Lower leg skin (tissue), 4 donors: ENCODE measurements at places on chromosomes 13 and 19.

GRCh38 chr13:30142486-30143211 is 164.7 kb downstream of the KATNAL1 start:
- peak; percentile 61 for DNase-seq

DNA sequence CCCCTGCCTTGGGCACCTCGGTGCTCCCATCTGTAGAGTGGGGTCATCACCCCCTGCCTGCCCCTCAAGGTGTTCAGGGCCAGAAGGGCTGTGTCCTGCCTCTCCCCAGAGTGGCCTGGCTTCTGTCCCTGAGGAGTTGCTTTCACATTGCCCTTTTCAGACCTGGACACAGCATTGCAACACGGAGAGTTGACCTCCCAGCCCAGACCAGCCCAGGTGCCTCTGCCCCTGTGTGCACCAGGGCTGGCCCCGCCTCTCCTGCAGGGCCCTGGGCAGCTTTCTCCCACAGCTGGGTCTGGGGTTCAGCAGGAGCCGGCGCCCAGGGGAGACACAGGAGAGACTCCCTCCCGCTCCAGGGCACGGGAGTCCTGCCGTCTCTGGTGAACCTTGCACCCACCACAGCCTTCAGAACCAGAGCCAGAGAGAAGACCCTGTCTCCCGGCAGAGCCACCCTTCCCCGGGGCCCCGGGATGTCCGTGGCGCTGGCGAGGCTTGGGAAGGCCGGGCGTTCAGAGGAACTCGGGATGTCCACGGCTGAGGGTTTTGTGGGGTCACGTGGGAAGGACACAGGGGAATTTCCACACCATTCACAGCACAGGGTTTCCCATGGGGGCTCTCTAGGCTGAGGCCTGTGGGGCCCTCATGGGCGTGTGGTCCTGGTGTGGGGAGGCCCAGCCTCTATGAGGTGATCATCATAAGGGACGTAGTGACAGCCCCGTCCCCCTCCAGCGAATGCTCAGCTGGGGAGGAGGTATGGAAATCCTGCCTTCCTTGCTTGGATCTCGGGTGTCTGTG is 23.2 kb downstream of the C13orf46 start:
- no peak for DNase-seq

- no peak for DNase-seq
Measured at GRCh38 chr19:43589277-43589676, 6.7 kb downstream of the IRGQ start.

DNA sequence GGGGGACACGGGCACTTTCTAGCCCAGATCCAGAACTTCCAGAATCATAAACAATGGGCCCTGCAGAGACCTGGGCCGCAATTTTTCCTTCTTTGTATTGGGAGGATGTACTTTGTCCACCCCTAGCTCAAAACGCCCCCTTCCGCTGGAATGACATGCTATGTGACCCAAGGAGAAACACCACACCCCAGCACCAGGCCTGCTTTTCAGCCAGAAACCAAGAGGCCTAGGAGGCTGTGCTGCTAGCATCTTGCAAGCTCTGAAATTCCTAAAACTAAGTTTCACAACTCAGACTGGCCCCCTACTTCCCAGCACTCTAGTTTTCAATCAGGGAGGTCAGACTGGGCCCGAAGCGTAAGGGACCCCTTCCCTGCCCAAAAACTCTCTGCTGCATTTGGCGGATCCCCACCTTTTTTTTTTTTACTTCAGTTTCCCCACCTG is 538 bp downstream of the LSM4 start:
- DNase-seq: no peak

GRCh38 chr13:86765462-86765861 is 905.7 kb upstream of the SLITRK5 start:
- DNase-seq: no peak

GRCh38 chr13:52165411-52165810 is 6.0 kb upstream of the NEK3 start:
- no peak for DNase-seq

GRCh38 chr19:46447824-46448223 is 19.1 kb upstream of the PNMA8C start:
- no peak for DNase-seq

- DNase-seq: no peak
Measured at GRCh38 chr19:46492841-46493235, 2.8 kb downstream of the PNMA8B start.

GRCh38 chr13:77215543-77215942 is 111.4 kb downstream of the MYCBP2 start:
- no peak for DNase-seq

DNA sequence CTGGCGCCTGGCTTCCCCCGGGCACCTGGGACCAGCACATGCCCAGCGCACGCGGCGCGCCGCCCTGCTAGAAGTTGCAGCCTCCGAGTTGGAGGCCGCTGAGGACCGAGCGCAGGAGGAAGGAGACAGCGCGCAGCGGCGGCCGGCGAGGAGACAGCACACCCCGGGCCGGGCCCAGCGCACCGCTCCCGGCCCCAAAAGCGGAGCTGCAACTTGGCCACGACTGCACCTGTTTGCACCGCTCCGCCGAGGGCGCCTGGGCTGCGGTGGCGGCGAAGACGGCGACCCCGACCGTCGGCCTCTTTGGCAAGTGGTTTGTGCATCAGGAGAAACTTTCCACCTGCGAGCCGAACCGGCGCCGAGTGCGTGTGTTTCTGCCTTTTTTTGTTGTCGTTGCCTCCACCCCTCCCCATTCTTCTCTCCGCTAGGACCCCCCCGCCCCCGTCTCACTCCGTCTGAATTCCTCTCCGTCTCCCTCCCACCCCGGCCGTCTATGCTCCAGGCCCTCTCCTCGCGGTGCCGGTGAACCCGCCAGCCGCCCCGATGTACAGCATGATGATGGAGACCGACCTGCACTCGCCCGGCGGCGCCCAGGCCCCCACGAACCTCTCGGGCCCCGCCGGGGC is at the start of gene SOX1:
Gene SOX1 (plus strand): TSS at position 34 of the 626 bp plus-strand sequence. CDS start 510 bp downstream, at position 544.
- DNase-seq: no peak

DNA sequence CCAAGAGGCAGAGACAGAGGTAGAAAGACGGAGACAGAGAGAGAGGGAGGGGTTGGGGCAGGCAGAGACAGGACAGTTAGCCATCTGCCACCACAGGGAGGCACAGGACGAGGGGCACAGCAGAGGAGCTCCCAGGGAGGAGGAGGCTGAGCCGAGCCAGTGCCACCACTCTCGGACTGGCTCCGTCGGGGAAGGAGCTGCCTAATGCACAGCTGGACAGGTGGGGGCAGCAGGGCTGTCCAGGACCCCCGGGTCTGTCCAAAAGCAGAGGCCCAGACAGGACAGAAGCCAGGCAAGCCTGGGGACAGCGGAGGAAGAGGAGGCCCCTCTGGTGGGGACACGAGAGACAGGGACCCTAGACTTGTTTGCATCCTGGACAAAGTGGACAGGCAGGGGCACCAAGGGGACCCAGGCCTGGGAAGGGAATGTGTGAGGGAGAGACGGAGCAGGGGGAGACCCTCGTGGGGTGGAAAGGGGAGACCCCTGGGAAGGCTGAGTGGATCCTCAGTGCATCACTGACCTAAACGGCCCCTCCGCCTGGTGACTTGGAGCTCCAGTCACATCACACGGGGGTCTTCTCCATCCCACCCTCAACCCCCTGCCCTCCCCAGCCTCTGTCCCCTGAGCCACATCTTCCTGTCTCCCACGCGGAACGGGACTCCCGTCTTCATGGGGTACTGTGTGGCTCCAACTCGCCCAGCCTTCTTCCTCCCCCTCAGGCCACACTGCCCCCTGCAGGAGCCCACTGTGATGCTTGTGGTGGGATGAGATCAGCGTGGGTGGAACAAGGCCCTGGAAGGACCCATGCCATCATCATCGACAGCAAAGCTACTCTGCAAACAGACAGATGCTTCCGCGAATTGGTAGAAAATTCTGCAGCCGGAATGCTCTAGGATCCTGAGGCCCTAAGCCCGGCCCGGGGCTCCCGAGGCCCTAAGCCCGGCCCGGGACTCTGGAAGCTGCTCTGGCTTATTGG is 915 bp downstream of the F10 start:
- DNase-seq: peak; percentile 82

DNA sequence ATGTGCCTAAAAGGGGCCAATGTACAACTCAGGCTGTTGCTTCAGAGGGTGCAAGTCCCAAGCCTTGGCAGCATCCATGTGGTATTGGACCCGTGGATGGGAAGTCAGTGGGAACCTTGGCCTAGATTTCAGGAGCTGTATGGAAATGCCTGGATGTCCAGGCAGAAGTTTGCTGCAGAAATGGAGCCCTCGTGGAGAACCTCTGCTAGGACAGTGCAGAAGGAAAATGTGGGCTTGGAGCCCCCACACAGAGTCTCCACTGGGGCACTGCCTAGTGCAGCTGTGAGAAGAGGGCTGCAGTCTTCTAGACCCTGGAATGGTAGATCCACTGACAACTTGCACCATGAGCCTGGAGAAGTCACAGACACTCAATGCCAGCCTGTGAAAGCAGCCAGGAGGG is 28.5 kb downstream of the GPC5 start:
- no peak for DNase-seq

DNA sequence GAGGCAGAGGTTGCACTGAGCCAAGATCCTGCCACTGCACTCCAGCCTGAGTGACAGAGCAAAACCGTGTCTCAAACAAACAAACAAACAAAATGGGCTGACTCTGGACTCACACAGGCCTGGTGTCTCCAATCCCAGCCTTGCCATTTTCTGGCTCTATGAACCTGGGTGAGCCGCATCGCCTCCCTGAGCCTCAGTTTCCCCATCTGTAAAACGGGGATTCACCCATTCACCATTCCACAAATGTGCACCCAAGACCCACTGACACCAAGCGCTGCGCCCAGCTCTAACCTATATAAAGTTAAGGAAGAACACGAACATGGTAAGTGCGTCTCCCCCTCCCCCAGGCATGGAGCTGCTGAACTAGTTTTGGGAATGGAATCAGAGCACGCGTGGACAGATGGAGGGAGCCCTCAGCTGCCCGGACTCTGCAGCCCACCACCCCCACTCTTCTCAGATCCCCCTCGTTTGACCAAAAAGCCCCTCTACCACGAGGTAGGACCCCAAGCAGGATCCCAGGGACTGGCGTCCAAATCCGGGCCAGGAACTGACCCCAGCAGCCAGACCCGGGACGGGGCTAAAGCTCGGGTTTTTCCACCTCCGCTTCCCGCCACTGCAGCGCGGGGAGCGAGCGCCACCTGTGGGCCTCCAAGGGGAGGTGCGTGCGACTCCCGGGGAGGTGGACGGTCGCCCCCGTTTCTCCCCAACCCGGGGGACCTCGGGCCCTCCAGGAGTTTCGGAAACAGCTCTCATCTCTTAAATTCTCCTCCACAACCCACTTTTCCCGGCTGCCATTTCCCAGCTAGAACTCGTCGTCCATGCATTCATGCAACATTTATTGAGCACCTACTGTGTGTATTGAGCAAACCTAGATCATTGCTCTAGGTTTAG is 33.0 kb upstream of the ADGRE5 start:
- DNase-seq: peak; percentile 94

- DNase-seq: no peak
Measured at GRCh38 chr19:49132974-49133609, 13.7 kb downstream of the PPFIA3 start.

GRCh38 chr13:110528911-110529310 is 32.6 kb downstream of the RAB20 start:
- no peak for DNase-seq

- DNase-seq: no peak
Measured at GRCh38 chr13:106591299-106591698, 23.4 kb upstream of the ARGLU1 start.

GRCh38 chr19:29964171-29964570 is 22.1 kb downstream of the URI1 start:
- no peak for DNase-seq

GRCh38 chr19:2332341-2333026 is 4.0 kb downstream of the SPPL2B start:
- no peak for DNase-seq

- DNase-seq: no peak
Measured at GRCh38 chr13:72953391-72953965, 105.3 kb upstream of the KLF5 start.

GRCh38 chr13:31200637-31200971 is 829 bp downstream of the B3GLCT start:
- DNase-seq: peak; percentile 89

GRCh38 chr13:65656740-65657329 is 1573.3 kb downstream of the PCDH9 start:
- no peak for DNase-seq

GRCh38 chr19:6233056-6233826 is 46.5 kb downstream of the MLLT1 start:
- DNase-seq: no peak

GRCh38 chr19:51386882-51387520 is 773 bp downstream of the LIM2 start:
- no peak for DNase-seq

GRCh38 chr19:3606690-3607289 is at the start of gene TBXA2R:
Gene TBXA2R, minus strand, starts transcription at chr19:3606875. Its CDS starts 6,241 bp downstream, at chr19:3600634.
- DNase-seq: peak; percentile 41

DNA sequence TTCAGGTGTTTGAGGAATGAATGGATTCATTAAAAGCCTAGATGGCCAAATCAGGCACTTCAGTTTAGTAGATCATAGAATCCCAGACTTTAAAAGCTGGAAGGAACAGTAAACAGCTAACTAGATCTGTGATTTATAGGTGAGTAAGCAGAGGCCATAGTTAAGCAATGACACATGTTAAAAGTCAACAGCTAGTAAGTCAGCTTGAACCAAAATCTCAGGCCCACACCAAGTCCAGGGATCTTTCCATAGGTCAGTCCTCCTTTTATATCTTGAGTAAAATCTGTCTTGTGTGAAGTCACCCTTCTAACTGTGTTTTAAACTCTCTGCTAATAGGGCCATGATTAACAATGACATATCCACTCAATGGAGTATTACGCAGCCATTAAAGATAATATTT is 275.5 kb upstream of the SOX21 start:
- no peak for DNase-seq

DNA sequence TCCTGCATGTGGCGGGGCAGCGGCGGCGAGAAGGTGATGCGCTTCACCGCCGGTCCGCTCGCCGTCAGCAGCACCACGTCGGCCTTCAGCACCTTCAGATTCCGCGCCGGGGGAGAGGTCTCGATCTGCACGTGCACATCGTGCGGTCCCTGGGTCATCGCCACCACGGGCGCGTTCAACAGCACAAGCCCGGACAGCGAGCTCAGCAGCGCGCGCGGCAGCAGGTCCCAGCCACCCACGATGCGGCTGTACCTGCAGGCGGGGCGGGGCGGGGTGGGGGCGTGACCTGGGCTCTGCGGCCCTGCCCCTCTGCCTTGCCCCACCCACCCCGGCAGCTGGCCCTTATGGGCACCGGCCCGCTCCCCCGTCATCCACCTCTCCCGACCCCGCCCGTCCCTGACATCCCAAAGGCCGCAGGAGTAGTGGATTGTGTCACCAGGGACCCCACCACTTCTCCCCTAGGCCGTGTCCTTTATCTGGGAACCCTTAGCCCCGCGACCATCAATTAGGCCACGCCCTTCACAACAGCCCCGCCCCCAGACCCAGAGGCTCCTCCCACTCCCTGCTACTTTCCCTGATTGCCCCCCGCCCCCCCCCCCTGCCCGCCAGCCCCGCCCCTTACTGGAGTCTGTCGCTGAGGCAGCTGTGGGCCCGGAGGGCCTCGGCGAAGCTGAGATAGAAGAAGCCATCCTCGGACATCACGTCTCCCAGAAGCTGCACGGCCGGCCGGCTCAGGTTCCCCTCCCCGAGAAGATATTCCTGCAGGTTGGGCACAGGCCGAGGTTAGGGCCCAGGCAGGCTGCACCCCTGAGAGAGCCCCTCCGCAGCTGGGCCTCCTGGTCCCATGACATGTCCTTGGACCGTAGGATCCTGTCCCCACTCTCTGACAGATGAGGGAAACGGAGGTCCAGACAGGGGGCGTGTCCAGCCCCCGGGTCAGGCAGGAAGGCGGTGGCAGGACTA is 6.1 kb downstream of the IL4I1 start:
- no peak for DNase-seq
